Fibroblast of skin of right biceps (primary cell): ENCODE measurements at places on chromosomes 5 and 9.

DNA sequence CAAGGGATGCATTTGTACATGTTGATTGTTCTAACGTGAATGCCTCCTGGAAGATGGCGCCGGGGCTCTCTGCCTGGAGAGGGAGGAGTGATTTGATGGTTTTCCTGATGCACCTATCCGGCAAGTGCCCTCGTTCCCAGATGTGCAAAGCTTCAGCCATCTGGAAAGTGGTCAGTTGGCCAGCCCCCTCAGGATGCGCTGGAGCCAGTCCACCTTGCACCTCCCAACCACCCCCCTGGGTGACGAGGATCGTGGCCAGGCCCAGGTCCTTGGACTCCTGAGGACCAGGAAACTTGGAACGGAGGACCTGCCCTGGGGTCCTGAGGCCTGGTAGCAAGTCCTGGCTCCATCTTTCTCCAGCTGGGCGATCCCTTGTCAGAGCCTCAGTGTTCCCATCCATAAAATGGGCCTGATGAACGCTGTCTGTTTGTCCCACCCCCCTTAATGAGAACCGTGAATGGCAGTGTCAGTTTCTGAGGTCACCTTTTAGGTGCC, 23.6 kb upstream of the RNU6ATAC start:
- no peak for DNase-seq

DNA sequence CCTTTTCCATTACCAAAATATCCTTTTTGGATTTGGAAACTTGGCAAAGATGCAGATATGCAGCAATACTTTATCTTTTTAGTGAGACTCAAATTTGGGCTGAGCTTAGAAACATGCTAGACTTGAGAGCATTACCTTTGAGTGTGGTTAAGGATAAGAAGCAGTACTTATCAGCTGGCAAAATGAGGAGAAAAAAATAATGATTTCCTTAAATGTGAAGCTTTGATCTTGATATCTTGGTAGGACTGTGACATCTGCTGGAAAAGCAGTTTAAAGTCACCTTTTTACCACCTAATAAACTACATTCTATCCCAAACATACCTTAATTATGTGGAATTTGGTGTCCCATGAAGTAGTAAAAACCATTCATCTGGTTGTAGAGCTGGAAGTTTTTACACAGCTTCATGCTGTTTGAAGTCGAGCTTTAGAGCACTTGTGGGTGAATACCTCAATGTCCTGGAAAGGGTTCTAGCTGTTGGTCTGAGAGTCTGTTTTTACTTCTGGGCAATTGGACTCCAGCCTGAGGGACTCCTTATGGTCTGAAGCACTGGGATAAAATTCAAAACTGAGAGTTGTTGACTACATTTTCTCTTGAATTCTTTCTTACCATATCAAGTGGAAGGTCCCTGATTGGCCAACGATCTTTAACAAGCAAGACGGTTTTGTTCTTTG, 53.4 kb downstream of the LRRC70 start:
- no peak for DNase-seq

- DNase-seq, result no peak
Measured at GRCh38 chr9:115241641-115242040, 123.7 kb upstream of the TNC start.

- no peak for DNase-seq
Measured at GRCh38 chr5:133319905-133320520, 268.2 kb downstream of the HSPA4 start.

- DNase-seq, result peak; percentile 43
Measured at GRCh38 chr9:21995666-21996398, 1.2 kb downstream of the CDKN2B-AS1 start.

- DNase-seq, result no peak
Measured at GRCh38 chr9:128910906-128911305, 9.9 kb upstream of the PHYHD1 start.

DNA sequence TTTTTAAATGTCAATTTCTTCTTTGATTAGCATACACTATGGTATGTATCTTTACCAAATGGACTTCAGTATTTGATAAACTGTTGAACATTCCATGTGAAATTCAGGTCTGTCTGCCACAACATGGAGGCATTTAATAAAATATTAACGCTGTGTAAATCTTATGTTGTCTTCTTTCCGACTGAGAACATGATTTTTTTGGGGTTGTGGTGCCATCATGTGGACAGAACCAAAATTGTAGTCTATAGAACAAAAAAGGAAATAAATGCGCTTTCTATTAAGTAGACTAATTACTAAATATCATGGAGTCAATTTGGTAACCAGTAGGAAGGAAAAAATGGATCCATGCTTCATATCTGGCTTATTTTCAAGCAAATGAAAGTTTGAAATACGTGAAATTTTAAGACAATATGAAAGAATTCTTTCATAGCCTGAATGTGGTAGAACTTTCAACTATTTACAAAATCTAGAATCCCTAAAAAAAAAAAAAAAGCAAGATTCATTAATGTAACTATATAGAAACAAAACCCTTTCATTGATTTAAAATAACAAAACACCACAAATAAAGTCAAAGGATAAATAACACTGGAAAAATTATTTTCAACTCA, 2.8 kb upstream of the PLK2 start:
- peak; percentile 63 for DNase-seq

DNA sequence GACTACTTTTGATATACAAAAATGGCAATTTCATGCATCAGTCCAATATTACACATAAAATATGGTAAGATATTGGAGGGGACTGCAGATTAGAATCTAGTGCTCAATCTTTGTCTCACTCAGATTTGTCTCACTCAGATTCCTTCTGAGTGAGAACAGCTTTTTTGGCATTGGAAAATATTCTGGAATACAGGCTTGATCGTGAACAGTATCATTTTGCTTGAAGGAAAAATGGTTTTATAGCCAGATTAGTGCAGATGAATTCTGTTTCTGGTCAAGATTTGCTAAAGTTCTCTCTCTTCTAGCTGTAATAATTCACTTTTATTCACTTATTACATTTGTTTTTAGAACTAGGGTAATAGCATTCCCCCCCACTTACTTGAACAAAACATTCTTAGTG, 51.2 kb downstream of the MAN2A1 start:
- DNase-seq, result no peak

DNA sequence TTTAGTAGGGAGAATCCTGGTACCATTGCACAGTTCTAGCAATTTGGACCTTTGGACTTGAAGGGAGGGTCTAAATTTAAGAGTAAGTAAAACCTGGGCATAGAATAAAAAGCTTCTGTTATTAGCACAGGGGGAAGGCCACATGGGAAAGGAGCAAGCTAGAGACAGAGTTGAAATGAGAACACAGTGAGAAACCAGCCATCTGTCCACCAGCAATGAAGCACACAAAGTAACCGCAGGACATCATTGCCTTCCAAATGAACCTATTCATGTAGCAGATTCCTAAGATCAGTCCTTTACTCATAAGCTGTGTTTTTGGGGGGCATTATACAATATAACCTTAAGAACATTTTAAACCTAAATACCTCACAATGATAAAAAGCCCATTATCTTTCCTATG, 407.4 kb downstream of the HCN1 start:
- no peak for DNase-seq

- peak; percentile 18 for DNase-seq
Measured at GRCh38 chr9:14189578-14189977, 124.4 kb downstream of the NFIB start.

GRCh38 chr5:132759114-132760048, 12.2 kb downstream of the CCNI2 start:
- DNase-seq, result no peak

GRCh38 chr5:16179511-16179935, at the start of gene MARCHF11:
Gene MARCHF11, minus strand, starts transcription at chr5:16179791. Its CDS starts 216 bp downstream, at chr5:16179575.
- no peak for DNase-seq

DNA sequence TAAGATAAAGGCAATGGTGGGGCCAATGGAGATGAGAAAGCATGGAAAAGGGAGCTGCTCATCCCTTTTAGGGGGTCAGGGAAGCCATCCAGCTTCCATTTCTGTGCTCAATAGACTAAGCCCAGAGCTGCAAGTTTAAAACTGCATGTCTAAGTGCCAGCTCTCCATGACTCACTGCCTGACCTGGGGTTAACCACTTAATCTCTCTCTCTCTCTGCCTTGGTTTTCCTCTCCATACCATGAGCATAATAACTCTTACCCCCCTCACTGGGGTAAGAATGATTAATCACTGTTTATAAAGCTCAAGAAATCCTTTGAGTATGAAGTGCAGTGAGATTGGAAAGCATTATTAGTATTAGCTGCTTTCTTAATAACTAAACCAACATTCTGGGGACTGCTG, 1382.4 kb upstream of the WWC1 start:
- DNase-seq, result peak; percentile 92

DNA sequence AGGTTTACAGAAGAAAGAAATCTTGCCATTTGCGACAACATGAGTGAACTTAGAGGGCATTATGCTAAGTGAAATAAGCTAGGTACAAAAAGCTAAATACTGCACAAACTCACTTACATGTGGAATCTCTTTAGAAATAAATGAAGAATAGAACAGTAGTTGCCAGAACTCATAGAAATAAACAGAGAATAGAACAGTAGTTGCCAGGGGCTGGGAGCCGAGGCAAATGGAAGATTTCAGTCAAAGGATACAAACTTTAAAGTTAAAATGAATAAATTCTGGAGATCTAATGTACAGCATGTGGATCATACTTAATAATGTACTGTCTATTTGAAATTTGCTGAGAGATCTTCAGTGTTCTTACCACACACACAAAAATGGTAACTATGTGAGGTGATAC, 63.4 kb downstream of the FAM81B start:
- no peak for DNase-seq

DNA sequence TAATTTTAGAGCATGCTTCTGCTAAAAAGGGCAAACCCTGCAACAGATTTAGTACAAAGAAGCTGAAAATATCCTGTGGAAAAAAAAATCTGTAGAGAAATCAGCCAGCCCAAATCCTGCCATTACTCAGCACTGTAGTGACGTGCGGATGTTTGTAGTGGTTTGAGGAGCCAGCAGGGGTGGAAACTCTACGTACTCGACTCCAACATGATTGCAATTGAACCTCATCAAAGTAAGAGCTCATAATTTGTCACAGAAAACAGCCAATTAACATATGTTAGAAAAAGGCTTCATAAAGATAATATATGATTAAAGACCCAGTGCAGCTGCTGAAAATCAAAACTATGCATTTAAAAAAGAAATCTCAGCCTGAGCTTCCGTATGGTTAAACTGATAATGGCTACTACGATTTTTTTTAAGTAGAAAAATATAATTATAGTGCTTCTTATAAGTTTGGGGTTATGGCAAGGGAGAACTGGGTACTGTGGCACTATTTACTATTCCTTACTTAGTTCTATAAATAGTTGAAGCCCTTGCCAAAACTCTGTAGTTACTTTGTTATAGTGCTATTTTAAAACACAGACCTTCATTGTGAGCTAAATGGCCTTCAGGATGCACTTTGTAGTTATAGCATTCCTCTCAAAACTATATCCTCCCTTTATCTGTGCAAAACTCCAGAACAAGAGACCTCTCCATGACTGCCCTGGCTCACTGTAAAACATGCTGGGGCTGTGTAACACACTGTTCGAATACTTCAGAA, 49.4 kb downstream of the MEF2C start:
- DNase-seq, result peak; percentile 77

- no peak for DNase-seq
Measured at GRCh38 chr9:8552732-8553131, 753.2 kb upstream of the DMAC1 start.

- peak; percentile 11 for DNase-seq
Measured at GRCh38 chr9:72753266-72753893, 199.5 kb downstream of the ALDH1A1 start.

DNA sequence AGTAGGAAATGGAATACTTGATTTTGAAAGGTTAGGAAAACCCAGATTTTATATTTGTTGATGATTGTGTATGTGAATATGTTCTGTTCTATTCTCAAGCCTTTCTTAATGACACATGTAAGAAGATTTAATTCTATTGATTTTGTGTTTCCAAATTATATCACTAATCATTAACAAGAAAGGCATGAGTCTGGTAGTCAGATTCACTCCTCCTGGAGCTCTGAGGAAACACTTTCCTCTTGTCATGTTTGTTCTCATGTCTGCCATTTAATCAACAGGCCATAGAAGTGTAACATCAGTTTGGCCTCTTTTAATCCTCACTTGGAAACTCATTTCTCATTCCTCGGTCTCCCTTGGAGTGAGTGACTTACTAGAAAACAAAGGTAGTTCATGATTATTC, 40.6 kb upstream of the F2R start:
- DNase-seq, result no peak

DNA sequence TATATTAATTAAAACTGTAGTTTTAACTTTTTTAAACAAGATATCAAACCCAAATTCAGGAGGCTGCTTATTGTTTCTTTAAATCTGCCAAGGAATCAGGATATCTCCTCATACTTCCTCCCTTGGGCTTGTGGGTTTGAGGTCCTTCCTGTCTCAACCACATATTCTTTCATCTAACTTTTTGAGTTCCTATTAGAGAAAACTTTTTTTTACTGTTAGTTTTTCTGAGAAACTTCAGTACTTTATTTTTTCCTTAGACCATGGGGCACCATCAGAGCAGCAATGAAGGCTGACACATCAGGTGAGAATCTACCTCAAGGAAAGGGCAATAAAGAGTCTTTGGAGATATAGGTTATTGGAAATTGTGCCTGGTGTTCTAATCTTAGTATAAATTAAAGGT, 56.7 kb downstream of the TSSK1B start:
- no peak for DNase-seq

DNA sequence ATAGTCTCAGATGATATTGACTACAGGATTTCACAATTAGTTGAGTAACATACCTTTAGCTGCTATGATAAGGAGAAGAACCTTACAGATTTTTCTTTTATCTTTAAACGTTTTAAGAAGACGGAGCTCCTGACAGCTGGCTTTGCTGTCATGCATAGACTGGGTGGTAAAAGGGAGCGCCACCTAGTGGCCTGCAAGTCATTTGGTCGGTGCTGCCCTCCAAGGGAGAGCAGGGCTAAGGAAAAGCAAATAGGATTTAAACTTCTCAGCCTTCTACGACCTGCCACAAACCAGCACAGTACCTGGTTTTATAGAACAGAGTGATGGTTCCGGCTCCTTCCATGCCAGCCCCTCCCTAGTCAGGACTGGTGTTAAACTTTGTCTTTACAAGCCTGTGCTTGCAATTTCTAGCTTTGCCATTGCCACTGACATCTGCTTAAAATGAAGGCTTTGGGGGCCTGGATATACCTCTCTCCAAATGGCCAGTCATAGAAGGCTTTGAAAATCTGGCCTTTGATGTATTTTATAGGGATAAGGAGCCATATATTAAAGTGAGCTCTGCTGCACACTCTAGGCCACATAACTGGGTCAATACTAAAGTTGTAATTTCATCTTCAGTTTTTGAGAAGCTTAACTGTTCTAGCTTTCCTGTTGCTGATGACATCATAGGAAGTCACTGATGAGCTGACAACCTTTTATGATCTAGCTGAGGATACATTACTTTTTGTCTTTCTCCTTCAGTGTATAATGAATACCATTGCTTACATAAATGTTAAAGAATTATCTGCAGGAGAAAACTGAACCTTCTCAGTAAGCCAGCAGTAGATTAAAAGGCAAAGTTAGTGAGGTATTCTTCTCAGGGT, 31.1 kb upstream of the ADAMTSL1 start:
- peak; percentile 81 for DNase-seq

DNA sequence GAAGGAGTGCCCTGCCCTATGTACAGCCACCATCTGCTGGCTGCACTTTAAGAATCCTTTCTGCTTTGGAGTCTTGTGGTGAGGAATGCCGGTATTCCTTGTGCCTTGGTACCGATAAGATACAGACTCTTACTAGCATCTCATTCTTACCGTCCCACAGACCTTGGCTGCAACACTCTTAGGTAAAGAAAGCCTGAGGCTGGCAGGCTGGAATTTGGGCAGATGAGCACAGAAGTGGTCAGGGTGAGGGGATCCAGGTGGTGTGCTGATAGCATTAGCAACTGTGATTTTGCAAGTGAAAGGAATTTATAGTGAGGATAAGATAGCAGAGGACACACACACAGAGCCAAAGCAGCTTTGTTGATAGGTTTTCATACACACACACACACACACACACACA, 198.1 kb downstream of the ENC1 start:
- no peak for DNase-seq
